Gastroesophageal sphincter (tissue), 4 donors: ENCODE measurements at places on chromosomes 3 and 15. TPM values are rescaled to one million over a fixed set of nuclear protein-coding genes. Genes with fewer than 3 reads are reported as not detected.

- ATAC-seq = no peak
These were observed 24.8 kb upstream of the CMTM7 start for GRCh38 chr3:32366638-32367397.

DNA sequence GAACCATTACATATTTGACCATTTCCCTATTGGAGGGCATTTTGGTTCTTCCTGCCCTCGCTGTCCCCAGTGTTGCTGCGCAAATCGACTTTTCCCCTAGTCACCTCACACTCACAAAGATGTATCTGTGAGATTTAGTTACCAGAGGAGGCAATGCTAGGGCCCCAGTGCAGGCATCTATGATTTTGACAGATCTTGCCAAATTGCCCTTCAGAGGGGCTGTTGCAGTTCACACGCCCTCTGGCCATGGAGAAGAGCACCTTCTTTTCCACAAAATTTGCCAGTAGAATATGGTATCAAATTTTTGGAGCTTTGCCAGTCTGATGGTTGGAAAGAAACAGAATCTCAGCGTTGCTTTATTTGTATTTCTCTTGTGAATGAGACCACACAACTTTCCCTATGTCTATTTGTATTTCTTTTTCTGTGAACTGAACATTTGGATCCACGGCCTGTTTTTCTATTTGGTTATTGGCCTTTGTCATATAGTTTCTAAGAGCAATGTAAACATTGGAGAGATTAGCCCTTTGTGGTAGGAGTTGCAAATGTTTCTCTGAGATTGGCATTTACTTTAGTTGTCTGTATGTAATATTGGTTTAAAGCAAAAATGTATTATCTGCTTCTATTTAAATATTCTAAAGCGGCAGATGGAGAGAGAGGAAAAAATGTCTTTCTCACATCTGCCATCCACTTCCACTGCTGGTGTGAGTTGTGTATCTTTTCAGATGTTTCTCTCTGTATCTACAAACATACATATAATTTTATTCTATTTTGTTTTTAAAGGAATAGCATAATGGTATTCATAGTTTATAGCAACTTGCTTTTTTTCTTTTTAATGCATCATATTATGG lies 66.1 kb downstream of the DNASE1L3 start:
- no peak for ATAC-seq

The LRTM1 gene
- total RNA-seq = not detected

DNA sequence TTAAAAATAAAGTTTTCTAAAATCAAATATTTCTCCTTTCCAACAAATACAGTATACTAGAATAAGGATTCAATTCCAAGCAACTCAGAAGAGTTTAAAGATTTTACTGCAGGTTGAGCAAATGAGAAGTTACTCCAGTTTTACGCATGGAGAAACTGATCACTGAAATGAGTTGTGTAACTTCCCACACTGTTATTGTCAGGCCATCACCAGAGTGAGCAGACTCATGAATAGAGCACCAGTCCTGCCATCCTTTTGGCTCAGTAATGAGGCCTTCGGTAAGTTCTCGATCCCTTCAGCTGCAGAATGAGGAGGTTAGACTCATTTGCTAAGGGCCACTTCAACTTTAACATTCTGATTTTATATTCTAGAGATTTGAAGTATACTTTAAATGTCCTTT lies 48.1 kb downstream of the OSBPL10 start:
- no peak for ATAC-seq

The GPR149 gene
- total RNA-seq = not detected

GRCh38 chr15:59876140-59876539 lies 128.0 kb upstream of the FOXB1 start:
- ATAC-seq = no peak

DNA sequence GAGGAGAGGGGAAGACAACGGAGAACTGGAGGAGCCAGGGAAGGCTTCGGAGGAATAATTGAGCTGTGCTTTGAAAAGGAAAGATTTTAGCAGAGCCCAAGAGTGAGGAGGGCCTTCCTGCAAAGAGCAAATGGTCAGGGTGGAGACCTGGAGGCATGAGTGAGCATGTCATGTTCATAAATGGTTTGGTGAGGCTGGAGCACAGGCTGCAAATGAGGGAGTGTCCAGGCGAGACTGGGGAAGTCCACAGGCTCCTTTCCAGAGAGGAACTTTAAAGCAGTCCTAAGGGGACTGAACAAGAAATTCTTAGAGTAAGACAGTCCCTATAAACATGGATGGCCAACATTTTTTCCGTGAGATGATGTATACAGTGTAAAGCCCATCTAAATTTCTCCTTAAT lies 108.8 kb downstream of the THSD4 start:
- no peak for ATAC-seq

DNA sequence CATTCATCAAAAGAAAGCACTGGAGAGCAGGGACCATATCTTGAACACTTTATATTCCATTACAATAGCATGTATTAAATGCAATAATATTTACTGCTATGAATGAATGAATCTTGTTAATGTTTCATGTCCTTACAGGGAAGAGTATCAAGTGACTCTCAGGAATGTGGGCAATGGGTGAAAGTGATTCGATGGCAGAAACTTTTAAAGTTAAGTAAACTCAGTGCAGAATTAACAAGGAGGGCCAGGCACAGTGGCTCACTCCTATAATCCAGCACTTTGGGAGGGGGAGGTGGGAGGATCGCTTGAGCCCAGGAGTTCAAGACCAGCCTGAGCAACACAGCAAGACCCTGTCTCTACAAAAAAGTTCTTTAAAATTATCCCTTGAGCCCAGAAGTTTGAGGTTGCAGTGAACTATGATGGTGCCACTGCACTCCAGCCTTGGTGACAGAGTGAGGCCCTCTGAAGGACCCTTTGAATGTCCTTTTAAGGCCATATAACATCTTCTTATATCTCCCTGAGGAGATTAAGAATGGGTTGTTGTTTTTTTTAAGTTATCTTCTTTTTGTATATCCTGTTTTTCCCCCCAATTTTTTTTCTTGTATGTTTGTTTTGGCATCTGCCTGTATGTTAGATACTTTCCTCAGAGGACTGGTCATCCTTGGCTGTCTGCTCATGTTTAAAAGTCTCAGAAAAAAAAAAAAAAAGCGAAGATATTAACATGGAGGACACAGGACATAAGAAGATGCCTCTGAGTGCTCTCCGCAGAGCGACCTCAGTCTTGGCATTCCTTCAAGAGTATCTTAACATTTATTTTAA lies 9.6 kb upstream of the FSIP1 start:
- no peak for ATAC-seq

DNA sequence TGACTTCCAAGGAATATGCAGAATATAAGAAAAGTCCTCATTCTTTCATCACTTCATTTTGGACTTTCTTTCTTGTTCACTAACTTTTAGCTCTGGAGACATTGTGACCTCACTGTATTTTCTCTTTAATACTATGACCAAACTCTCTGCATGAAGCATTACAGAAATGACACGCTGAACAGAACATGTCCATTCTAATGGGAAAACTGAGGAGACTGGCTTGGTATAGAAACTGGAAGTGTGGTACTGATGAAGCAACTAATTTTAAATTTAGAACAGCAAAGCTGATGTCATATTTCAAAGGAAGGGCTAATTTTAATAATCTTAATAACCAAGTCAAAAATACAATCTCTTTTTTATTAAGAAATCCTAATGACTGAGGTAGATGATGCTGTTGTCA lies 4.7 kb downstream of the DPH3 start:
- ATAC-seq = no peak

GRCh38 chr15:68326711-68327354 lies 49.3 kb downstream of the FEM1B start:
- no peak for ATAC-seq

DNA sequence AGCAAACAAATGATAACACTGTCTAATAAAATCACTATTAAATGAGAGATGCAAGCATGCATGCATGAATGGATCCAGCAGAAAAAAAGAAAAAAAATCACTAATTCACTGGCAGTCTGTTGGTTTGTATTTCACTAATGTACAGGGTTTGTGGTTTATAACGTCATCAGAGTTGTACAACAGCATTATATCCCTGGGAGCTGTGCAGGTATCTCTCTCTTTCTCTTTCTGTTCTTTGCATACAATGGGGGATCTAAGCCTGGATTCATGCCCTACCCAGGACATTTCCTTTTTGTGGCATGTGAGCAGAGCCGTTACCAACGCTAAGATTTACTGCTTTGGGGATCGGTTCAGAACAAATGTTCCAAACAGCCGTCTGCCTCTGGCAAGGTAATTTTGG lies 229.5 kb downstream of the SOX2 start:
- ATAC-seq = no peak
